ENCODE measurements at places on chromosomes 2 and 18.

DNA sequence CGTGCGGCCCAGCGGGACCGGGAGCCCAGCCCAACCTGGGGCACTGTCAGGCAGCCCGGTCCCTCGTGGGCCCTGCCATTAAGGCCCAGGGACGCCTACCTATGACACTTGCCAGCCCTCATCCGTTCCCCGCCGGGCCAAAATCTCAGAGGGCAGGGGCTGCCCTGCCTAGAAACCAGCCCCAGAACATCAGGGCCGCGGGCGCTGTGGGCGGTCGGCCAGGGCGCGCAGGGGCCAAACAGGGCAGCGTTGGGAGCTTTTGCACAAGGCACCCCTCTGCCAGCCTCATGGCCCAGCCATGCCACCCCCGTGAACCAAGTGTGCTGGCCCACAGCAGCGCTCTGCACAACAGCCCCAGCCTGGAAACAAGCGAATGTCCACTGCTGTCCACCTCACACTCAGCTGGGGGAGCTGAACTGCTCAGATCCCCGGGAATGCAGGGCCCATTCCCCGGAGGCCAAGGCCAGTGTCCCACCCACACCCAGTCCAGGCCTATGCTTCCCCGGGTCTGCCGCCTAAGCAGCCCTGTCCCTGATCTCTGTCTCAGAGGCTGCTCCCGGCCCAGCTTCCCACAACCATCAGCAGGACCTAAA is 3.5 kb upstream of the NEURL3 start:
- DNase-seq: no peak

GRCh38 chr2:168169097-168169745 is 78.2 kb downstream of the STK39 start:
- DNase-seq: no peak

DNA sequence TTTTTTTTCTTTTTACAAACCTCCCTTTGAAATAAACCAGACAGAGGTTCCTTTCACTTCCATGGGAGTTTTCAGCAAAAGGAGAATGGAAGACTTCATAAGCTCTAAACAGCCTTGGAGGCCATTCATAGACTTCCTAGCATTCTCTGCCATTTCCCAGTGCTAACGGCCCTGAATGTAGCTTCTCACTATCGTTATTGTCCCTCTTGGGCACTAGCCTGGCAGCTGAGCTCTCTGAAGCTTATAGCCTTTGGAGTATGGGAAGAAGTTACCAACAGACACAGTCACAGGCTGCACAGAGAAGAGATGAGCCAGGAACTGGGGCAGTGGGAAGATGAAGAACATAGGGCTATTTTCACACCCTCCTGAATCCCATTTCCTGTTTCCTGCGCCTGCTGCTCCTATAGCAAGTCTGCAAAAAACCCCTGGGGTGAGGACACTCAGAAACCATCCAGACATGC is 29.1 kb upstream of the EPC2 start:
- no peak for DNase-seq

- DNase-seq: no peak
These were observed 72.7 kb downstream of the TWIST2 start for GRCh38 chr2:238920601-238921001.

- no peak for DNase-seq
These were observed 41.4 kb downstream of the SPP2 start for GRCh38 chr2:234091883-234092282.

DNA sequence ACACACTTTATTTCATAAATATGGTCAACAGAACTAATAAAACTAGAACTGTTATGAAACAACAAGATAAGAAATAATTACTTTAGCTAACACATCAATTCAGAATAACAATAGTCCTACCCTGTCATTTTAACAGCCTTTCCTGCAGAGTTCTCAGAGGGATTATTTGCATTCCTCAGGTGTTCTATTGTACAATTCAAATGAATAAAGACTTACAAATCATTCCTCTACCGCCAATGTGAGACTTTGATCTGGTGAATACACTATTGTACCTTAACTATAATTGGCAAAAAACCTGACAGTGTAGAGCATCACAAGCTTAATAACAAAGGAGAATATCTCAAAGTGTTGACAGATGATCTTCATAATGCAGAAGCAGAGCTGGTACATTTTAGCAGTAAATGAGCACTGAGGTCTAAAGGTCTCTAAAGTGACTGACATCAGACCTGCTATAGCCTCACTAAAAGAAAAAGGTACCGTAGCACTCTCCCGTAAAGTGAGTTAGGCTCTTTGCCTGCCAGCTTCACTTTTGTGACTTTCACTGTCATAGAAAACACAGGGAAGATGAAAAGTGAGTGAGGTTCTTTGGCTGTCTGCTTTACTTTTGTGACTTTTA is 118.8 kb upstream of the SP3 start:
- DNase-seq: no peak

GRCh38 chr18:2787225-2787624 is 59.6 kb upstream of the EMILIN2 start:
- no peak for DNase-seq

GRCh38 chr2:65539633-65540032 is 107.2 kb upstream of the SPRED2 start:
- no peak for DNase-seq

DNA sequence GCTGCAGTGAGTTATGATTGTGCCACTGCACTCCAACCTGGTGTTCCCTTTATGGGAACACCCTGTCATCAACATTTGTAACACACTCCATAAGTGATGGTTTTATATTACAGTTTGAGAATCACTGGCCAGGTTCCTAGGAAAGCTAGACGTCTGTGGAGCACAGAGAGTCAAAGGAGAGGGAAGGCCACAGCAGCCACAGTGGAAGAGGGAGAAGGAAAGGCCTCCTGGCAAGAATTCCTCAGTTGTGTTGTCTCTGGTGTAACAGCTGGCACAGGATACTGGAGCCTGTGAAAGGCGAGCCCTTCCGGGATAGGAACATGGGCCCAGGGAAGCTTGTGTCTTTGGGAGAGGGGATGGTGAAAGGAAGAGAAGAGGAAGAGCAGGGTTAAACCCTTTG is 360.5 kb upstream of the PIK3C3 start:
- no peak for DNase-seq

GRCh38 chr2:43402452-43402937 is 176.1 kb upstream of the ZFP36L2 start:
- no peak for DNase-seq

DNA sequence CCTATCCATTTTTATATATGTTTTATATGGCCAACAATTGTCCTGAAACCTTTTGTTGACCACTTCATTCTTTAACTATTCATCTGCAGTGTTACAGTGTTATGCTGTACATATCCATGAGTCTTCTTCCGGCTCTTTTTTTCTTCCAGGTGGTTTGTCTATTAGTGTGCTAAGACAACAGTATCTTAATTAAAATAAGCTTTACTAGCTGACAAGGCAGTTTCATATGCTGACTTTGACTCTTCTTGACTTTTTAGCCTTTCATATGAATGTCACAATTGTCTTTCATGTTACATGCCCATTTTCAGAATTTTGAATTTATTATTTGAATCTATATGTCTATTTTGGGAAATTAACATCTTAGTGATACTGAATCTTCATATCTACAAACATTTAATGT is 1249.0 kb downstream of the DPP10 start:
- no peak for DNase-seq

- no peak for DNase-seq
These were observed 481 bp downstream of the BCL11A start for GRCh38 chr2:60552851-60553494.

GRCh38 chr2:133943108-133943507 is 310.8 kb upstream of the MGAT5 start:
- no peak for DNase-seq

- DNase-seq: no peak
These were observed 86.7 kb downstream of the L3MBTL4 start for GRCh38 chr18:6327895-6328620.

DNA sequence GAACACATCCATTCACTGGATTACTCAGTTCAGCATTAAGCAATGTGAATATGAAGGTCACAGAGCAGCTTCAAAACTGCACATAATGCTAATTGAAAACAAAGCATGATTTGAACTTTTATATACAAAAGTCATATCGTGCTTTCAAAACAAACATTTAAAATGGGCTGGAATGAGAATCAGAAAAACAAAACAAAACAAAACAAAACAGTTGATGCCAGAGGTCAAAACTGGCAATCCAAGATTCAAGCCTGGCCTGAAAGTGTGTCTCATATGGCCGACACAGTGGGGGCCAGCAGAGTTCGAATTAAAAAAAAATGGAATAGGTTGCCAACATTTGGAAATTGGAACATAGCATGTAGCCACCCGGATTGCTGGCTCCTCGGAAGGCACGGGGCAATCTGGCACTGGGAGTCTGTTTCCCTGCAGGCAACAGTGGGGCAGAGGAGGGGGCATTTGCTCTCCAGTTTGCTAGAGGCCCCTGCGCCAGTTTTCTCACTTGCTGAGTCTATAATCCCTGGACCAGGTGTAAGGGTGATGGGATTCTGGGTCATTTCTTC is 294.4 kb downstream of the ZNF521 start:
- DNase-seq: no peak

DNA sequence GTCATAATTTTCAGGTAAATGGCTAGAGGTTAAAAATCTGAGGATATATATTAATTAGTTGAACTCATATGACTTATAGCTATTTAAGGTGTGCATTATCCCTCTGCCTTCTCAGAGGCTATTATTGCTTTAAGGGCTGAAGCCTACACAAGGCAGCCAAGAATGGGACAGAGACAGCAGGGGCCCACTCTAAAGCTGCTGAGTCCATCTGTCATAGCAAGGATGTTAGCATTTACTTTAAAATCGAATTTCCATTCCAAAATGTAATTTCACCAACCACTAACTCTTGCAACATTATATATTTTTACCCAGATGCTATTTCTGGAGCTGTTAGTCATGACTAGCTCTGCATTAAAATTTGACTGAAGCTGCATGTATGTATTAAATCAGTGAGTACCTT is 236.3 kb upstream of the FSIP2 start:
- no peak for DNase-seq

- DNase-seq: no peak
These were observed 16.7 kb upstream of the ASXL2 start for GRCh38 chr2:25895018-25895417.

- DNase-seq: no peak
These were observed 750 bp downstream of the NPAS2 start for GRCh38 chr2:100820523-100821254.

GRCh38 chr2:28567061-28567471 is 71.2 kb downstream of the PLB1 start:
- DNase-seq: no peak

- DNase-seq: no peak
These were observed 249.8 kb downstream of the ARHGAP15 start for GRCh38 chr2:143378996-143379395.

DNA sequence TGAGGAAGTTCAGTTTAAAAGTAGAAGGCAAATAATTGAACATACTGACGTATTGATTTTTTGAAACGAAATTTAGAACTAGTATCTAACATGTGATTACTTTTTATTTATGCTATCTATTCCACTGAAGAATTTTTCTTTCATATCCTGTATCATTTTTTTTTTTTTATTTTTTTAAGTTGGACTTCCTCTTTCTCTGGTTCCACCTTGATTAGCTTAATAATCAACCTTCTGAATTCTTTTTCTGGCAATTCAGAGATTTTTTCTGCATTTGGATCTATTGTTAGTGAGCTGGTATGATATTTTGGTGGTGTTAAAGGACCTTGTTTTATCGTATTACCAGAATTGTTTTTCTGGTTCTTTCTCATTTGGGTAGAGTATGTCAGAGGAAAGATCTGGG is 411.2 kb downstream of the SOX11 start:
- no peak for DNase-seq

GRCh38 chr18:35377875-35378573 is 887 bp upstream of the ZNF396 start:
- DNase-seq: no peak

DNA sequence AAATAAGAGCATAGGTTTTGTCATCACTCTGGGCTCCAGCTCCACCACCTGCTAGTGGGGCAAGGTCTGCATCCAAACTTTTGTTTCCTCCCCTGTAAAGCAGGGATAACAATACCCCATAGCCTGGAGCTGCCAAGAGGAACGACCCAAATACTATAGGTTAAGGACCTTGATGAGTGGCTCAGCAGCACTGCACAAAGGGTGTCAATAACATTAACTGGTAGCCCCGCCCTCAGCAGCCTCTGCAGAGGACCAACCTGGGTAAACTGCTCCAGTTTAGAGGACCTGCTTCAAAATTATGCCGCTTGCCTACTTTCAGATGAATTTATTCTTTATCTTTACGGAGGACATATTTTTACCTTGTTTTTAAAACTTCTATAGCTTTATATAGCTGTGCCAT is 65.8 kb upstream of the RIOK3 start:
- no peak for DNase-seq

All from GM04503 (cell line).